ENCODE measurements at places on chromosomes 2 and 18.
A peak's percentile ranks its signal among the peaks of the same experiment; 100 is the strongest.

- no peak for DNase-seq
Observed at GRCh38 chr18:79662034-79662433, 17.6 kb upstream of the CTDP1 start.

- no peak for DNase-seq
Observed at GRCh38 chr2:197328461-197328860, 17.9 kb upstream of the ANKRD44 start.

DNA sequence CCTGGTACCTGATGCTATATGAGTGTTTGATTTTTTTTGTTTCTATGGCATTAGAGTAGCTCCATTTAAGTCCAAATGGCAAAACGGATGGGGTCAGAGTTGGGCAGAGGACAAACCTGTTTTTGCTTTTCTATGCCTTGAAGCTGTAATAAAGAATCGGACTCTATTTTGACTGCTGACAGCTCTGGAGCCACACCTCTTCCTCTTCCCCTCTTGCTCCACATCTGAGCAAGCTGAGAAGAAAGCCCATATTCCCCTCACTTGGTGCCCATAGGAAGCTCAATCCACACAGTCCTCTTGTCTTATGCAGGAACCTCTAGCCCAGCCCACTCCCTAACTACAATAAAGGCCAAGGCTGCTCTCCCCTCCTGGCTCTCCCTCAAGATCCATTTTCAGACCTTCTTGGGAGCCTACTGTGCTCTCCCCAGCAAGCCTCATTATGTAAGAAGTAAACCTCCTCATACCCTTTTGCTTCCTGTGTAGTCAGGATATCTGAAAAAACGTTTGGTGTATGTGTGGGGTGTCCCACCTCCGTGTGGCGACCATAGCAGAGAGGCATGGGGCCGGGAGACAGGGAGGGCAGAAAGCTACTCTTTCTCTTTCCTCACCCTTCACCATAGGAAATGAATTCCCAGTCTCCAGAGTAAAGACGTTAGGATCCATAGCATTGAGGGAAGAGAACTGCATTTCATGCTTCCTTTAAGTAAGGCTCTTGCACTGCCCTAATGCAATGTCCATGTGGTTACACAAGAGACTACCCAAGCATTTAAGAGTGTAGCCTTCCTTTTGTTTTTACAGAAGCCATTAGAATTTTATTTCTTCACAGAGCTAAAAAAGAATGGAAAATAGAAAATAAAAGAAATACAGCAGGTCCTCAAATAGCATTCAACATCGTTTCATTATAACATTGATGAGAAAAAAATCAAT lies 41.9 kb upstream of the RAPGEF4 start:
- DNase-seq, result no peak

- DNase-seq, result no peak
Observed at GRCh38 chr2:98586551-98587140, 21.7 kb downstream of the COA5 start.

DNA sequence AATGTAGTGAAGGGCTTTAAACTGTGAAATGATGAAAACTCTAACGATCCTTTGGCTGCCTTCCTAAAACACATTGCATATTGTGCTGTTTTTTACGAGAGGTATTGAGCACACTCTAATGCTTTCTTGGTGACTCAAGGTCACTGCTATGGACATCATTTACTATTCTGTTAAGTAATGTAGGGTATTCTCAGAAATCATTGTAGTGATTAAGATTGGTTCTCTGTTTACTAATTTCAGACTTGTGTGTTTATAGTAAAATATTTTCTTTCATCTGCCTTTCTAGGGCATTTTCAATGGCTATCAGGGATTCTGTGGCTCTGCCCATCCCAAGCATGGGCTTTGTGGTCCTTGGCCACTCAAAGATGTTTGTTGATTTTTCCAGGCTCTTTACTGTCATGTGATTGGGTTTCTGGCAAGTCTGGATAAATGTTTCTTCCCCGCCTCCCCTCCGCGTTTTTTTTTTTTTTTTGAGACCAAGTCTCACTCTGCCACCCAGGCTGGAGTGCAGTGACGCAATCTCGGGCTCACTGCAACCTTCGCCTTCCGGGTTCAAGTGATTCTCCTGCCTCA lies 29.3 kb downstream of the UBE2F start:
- DNase-seq, result peak; percentile 40

DNA sequence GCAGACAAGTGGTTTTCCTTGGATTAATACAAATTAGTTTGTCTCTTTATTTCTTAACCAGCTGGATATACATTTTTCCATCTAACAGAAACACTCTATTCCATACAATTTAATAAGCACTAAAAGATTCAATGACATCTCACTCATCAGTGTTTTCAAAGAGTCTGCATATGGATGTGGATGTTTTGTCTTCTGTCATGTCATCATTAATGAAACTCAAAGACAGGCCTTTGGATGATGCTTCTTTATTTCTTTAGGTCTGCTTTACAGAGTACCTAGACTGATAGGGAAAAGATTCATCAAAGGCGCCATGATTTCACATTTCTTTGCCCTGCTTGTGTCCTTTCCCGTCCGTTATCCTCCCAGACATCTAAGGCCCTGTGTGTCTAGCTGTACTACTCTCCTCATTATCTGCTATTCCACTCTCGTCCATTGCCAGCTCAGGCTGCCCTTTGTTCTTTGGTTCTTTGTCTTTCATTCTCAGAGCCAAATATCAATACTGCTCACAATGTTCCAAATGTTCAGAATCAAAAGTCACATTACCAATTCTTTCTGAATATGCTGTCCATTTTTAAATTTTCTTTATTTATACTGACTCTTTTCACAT lies 232.3 kb upstream of the CHAC2 start:
- no peak for DNase-seq

GRCh38 chr18:58211510-58211909 lies 167.5 kb downstream of the NEDD4L start:
- no peak for DNase-seq

- peak; percentile 81 for DNase-seq
Observed at GRCh38 chr2:95115418-95115817, 6.2 kb downstream of the MRPS5 start.

GRCh38 chr18:54086046-54086802 lies 138.2 kb downstream of the MBD2 start:
- no peak for DNase-seq

DNA sequence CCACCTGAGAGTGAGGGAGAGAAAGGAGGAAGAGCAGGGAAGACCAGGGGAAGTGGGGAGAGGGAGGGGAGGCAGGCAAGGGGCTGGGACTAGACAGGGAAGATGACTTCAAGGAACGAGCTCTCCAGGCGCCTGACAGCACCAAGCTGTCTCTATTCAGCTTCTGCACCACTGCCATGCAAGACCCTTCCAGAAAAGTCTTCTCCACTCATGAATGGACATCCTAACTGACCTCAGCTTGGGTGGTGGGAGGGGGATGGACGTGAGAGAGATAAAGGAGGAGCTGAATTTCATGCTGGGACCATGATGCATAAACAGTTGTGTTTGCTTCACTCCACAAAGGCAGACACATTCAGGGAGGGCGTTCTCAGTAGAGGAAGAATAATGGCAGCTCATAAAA lies 206.4 kb upstream of the ARL4C start:
- DNase-seq, result no peak

- no peak for DNase-seq
Observed at GRCh38 chr2:84980263-84980983, 9.5 kb downstream of the KCMF1 start.

- peak; percentile 59 for DNase-seq
Observed at GRCh38 chr18:49768051-49768391, 45.3 kb downstream of the ACAA2 start.

GRCh38 chr2:215604606-215605005 lies 168.7 kb upstream of the FN1 start:
- no peak for DNase-seq

- DNase-seq, result peak; percentile 51
Observed at GRCh38 chr2:201363857-201364560, 6.9 kb upstream of the FLACC1 start.

DNA sequence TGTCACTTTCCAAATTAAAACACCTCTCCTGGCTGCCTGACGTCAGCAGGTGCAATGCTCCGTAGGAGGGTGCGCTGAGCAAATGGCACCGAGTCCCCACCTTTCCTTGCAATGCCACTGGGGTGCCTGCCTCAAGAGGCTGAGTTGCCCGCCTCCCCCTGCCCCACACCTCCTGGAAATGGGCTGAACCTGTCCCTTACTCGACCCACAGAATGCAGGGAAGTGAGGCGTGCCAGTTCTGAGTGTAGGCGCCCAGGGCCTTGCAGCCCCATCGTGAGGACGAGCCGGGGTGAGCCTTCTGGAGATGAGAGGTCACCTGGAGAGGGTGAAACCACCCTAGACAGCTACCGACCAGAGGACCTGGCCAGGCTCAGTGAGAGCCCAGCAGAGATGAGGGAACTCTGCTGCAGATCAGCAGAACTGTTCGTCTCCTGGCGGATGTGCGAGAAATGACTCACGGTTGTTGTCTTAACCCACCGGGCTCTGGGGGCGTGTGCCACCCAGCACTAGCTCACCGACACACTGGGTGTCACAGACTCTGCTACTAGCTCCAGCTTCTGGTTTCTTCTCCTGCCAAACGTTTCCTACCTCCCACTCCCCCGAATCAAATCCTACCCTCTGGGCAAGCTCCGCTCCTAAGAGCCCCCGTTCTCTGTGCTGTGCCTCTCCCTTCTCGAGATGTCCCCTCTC lies 168.7 kb upstream of the HDAC4 start:
- DNase-seq, result no peak

DNA sequence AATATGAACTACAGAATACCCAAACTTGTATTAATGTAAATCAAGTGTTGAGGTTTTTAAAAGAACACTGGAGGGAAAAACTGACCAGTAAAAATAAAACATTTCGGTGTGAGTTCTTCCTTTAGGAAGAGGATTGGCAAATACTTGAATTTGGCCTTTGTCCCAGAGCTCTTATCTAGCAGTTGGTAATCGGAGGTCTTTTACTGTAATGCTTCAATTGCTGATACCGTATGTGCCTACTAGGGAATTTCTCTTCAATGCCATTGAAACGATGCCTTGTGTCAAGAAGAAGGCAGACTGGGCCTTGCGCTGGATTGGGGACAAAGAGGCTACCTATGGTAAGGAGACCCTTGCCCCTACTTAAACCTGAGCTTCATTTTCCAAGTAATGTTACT lies 4.1 kb downstream of the RRM2 start:
- DNase-seq, result no peak

DNA sequence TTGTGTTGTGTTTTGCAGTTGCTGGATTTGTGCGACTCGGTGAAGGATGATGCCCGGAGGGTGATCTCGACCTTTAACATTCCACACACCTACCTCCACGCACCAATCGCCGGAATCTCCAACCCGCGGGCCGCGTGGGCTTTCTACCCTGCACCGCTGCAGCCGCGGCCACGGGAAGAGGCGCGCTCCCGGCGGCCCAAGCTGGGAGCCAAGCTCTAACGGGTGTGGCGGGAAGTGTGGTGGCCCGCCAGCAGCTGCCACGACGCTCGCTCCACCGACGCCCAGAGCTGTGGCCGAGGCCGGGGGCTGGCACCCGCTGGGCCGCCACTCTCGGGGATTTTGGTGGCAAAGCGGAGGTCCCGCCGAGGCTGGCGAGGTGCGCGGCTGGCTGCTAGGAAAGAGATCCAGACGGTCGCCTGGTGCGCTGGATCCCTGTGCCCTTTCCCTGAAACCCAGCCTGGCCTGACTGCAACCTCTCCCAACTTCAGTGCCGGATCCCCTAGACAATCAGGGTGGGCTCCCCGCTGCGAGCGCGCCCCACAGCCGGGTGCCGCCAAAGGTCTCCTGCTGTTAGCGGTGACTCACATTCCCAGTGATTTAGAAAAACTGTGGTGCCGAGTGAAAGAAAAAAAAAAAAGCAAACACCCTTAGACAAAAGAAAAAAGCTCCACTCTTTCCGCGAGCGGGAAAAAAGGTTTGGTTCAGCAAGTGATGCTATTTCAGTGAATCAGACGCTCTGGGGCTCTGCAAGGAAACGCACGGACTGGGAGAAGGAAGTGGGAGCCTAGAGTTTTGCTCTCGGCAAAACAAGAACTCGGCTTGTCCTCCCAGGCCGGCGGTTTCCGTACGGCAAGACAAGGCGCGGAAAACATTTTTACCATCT lies 2.9 kb upstream of the BCL2L11 start:
- DNase-seq, result peak; percentile 46

DNA sequence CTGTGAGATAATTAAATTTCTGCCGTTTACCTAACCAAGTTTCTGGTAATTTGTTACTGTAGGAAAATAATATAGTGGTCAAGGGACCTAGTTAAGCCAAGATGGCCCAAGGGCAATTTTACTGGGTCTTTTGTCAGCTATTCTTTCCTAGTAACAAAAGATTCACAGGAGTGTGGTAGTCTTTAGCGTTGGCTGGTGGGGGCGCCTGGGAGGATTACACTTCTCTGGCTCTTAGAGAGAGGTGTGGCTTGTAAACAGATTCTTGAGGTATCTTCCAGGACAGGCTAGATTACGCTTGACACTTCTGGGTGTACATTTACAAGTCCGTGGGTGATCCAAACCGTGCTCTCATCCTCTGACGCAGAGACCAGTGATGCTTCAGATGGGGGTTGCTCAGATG lies 3.3 kb upstream of the ACOXL start:
- no peak for DNase-seq

DNA sequence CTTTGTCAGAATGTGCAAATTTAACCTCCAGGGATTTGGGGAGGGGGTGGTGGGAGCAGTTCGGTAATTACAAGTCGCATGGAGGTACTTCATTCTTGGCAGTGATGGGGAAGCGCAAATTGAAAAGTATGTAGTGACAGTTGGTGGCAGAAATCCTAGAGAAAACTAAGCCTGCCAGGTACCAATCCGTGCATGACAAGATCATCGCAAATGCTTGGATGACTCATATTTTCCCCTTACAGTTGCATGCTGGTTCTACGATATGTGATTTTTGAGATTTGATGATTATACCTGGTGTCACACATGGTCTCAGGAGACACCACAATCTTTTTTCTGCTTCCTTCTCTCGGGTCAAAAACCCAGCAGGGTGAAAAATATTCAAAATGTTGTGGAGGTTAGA lies 479.7 kb upstream of the ID2 start:
- no peak for DNase-seq

GRCh38 chr18:59959606-59960005 lies 59.8 kb downstream of the PMAIP1 start:
- no peak for DNase-seq

- peak; percentile 30 for DNase-seq
Observed at GRCh38 chr18:11987527-11987926, 6.2 kb downstream of the IMPA2 start.

DNA sequence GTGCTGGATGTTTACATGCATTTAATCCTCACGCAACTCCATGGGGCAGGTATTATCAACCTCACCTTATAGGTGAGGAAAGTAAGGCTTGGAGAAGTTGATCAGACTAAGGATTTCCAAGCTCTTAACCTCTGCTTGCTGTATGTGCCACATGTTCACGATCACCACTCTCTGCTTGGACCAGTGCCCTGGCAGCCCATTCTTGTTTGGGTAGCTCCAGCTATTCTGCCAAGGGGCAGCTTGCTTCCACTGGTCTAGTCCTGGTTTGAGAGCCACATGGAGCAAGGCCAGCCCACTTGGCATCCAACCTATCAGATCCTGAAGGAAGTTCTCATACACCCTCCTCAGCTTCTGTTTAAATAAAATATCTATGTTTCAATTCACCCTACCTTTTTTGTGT lies 14.3 kb downstream of the PLB1 start:
- no peak for DNase-seq

Data from AG20443 (cell line).